ENCODE measurements at places on chromosomes 5 and 9.

DNA sequence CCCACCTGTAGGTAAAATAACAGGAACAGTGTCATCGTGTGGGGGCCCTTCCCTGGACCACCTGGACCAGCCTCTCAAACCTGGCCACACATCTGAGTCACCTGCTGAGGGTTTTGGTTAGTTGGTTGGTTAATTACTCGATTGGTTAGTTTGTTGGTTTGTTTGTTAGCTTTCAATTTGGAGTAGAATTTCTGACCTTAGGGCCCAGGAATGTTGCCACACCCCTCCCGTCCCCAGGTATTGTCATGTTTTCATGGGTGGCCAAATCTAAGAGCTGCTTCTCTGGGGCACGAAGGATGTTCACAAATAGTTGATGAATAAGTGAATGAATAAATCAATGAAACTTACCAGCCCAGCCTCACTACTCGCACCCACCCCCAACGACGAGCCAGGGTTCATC lies 21.9 kb downstream of the NTNG2 start:
- DNase-seq: no peak

DNA sequence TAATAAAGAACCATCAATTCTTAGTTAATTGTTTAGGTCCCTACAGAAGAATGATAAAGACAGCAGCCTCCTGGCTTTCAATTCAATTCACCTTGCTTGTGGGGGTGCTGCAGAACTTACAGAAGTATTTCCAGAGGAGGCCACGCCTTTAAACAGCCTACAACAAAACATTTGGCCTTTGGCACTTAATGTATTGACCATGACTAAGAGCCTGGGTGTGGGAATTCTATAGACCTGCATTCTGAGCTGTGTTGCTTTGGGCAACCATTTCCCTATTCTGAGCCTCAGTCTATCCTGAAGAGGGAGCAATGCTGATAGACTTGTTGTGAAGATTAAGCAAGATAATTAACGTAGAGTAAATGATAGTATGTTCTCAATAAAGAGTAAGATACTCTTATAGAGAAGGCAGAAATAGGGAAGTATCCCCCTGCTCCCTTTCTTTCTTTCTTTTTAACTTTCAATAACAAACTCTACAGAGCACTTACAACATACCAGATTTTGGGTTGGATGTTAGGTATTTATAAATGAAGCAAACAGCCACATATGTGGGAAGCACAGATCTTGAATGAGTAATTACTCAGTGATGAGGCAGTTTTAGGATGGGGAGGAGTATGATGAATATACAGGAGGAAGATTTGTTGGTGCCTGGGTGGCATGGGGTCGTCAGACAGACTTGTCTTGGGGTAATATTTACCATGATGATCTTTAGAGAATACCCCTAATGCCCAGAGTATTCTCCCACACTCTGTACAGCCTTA lies 28.4 kb downstream of the PAPPA start:
- no peak for DNase-seq

DNA sequence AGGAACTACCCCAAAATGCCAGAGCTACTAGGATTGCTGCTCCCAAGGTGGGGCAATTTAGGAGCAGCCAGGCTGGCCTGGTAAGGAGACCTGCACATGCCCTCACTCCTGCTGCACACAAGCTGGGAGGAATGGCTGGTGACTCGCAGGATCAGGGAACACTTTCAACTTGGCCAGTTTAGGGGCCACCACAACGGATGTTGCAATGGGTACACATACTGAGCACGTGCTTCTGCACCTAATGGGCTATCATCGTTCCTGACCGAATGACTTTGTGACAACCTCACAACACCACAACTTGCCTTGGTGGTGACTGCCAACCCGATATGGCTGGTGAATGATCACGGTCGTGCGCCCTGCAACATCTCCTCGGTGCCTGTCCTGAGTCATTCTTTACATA lies 172.0 kb downstream of the ROR2 start:
- no peak for DNase-seq

GRCh38 chr9:99472240-99472915 lies 250.3 kb downstream of the SEC61B start:
- DNase-seq: no peak

DNA sequence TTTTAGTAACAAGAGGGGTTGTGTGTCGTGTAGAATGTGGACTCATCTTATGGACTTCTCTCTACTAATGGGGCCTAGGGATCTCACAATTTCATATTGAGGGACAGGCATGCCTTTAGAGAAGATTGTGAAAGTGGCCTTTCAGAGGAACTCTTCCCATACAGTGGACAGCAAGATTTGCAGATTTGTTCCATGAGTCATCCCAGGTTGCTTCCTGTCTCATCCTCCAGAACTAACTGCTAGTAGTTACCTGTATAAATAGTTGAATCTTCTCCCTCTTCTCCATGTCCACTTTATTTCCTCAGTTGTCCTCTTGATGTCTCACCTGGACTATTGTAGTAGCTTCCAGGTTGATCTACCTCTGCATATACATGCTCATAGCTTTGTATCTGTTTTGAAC lies 997.5 kb upstream of the CTNND2 start:
- DNase-seq: no peak

GRCh38 chr5:84259283-84260045 lies 125.2 kb downstream of the EDIL3 start:
- DNase-seq: no peak

DNA sequence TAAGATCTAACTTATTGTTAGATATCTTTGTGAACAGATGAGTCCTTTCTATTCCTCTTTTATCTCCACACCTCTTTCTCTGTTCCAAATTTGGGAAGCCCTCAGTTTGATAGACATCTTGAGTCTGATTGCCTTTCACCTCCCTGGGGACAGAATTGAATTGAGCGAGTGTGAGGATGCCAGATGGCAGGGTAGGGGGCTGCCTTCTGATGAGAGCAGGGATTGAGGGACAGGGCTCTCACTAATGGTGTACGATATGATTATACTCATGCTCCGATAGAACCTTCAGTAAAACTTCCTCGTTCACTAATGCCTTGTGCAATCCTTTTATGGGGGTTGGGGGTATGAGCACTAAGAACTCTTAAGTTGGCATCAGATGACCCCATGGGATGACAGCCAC lies 172.1 kb upstream of the DAP start:
- no peak for DNase-seq

DNA sequence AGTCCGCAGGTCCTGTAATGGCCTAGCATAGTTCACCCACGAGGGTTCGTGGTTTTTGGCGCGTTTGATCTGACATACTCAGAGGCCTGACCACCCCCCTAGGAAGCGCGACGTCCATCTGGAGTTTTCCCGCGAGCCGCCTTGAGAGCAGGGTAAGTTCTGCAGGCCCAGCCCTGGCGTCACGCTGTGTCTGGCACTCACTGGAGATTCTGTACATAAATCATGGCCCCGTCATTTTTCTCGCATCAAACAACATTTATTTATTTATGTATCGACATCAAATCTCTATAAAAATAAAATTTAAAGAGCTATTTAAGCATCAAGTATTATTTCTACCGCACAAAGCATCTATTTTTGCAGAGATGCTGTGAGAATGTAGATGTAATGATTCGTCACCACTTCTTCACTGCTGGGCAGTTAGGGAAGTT lies 437 bp upstream of the TRIM41 start:
- DNase-seq: no peak

DNA sequence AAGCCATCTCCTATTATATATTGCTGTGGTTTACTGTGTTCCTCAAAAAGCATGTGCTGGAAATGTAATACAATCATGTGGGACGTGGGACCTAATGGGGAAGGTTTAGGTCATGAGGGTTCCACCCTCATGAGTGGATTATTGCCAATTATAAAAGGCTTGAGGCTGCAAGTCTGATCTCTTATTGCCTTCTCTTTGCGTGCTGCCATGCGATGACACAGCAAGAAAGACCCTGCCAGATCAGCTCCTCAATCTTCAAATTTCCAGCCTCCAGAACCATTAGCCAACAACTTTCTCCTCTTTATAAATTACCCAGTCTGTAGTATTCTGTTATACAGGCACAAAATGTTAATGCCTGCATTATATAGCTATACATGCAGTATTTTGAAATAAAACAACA lies 45.4 kb downstream of the MARCHF11 start:
- DNase-seq: no peak

- no peak for DNase-seq
These were observed 12.1 kb downstream of the NR4A3 start for GRCh38 chr9:99833735-99834134.

DNA sequence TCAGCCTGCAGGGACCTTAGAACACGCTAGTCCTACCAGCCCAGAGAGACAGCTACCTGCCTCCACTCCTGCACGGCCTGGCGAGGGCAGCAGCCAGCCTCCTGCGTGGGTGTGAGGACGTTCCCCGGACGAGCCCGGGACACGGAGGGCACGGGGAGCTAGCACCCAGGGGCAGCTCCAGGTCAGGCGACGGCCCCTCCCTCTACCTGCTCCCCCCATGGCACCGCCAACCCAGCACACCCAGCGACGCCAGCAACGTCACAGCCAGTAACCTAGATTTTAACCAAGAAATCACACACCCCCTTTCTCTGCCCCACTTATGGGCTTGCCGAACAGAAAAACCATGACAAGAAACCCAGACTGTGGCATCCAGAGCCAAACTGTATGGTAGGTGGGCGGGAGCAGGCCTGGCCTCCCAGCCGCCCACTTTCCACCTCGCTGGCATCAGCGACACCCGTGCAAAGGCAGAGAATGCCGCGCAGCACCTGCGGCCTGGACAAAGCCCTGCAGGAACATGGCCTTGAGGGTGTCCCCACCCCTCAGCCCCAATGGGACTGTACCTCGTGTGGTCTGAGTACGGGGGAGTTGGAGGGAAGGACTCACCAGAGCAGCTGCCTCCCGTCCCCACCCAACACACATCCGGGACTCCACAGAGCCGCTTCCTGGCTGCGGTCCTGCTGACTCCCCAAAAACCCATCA lies 47.9 kb downstream of the NACC2 start:
- DNase-seq: no peak

GRCh38 chr9:136268735-136269134 lies 23.1 kb upstream of the QSOX2 start:
- DNase-seq: no peak

- no peak for DNase-seq
These were observed 38.3 kb upstream of the RORB start for GRCh38 chr9:74458832-74459231.

DNA sequence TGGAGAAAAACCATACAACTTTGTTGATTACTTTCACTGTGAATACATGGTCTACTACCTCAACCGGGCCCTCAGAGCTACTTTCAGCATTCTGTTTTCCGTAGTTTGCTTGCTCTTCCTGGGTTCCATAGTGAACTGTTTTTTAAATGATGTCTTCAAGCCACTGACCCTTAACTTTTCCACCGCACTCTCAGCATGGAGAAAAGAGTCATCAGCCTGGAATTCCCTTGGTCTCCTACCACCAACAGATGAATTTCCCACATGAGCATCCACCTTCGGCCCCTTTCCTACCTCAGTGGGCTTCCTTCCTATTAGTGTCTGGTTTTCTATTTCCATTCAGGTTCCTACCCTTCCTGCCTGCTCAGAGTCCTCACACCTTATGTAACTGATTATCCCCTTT lies 135.9 kb upstream of the ADAMTSL1 start:
- DNase-seq: no peak
